GM04503 (cell line): ENCODE measurements at places on chromosomes 1 and 21.

DNA sequence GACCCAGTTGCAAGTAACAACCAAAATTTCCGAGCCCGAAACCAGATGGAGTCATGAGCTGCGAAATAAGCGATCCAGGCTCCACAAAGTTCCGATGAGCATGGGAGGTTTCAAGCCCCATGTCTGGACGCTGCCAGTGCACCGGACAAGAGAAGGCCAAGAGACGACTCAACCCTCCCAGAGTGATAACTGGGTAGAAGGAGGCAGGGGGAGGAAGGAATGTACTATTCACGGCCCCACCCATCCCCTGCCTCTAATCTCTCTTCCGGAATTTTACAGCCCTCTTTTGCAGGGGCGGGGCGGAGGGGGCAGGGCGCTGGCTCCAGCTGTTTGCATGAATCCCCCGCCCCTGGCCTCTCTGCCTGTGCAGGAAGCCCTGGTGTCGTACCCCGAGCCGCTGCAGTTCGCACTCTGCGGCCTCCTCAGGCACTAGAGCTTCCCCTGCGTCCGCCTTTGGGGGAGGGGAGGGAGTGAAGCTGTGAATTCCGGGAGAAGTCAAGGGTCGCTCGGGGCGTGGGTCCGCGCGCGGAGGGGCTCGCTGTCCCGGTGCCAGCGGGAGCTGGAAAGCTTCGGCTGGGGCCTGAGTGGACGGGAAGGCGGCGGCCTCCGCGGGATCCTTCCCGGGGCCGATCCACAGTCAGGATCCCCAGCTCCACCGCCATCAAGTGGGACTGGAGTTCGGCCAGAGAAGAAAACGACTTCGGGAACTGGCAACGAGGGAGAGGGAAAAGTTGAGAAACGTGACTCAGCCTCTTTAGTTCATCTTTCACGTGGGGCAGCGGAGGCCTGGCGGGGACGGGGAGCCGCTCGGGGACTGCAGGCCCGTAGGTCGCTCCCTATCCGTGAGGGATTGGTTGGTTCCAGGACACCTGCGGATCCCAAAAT lies 6.3 kb upstream of the PTP4A2 start:
- peak; percentile 69 for DNase-seq

DNA sequence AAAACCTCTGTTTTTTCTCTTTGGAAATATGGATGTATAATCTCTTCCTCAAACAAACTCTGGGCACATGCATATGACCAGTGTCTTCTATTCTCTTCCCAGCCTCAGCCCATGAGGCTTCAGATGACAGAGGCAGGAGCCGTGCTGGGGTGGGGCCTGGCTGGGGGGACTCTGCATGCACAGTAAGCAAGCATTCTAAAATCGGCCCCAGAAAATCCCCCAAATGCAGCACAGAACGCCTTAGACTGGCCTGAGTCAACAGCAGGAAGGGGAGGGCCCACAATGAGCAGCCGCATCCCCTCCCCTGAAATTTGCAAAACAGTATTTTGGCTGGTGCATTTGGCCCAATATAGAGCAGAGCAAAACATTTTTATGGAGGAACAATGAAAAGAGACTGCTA lies 47.8 kb downstream of the ITPKB start:
- no peak for DNase-seq

GRCh38 chr1:195336812-195337211 lies 1271.4 kb downstream of the KCNT2 start:
- DNase-seq: no peak

DNA sequence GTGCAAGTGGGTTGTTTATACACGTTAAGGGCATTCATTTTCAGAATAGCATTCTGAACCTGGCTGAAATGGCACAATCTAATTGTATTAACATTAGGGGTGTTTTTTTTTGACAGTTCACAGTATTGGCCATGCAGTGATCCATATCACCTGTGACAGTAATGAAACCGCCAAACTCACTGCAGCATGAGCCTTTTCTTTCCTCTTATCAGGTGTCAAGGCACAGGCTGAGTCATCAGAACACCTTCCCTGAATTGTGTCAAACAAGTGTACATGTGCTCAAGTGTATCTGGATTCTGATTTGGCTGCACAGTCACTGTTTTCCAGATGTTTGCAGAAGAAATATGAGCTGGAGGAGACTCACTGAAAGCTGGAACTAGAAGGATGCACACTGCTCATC lies 47.7 kb upstream of the C8B start:
- DNase-seq: no peak

GRCh38 chr1:185137896-185138545 lies 18.7 kb downstream of the TRMT1L start:
- no peak for DNase-seq

- DNase-seq: no peak
Observed at GRCh38 chr1:53122201-53122885, 20.1 kb downstream of the SLC1A7 start.

- no peak for DNase-seq
Observed at GRCh38 chr21:33754481-33754880, 112.2 kb downstream of the ITSN1 start.

DNA sequence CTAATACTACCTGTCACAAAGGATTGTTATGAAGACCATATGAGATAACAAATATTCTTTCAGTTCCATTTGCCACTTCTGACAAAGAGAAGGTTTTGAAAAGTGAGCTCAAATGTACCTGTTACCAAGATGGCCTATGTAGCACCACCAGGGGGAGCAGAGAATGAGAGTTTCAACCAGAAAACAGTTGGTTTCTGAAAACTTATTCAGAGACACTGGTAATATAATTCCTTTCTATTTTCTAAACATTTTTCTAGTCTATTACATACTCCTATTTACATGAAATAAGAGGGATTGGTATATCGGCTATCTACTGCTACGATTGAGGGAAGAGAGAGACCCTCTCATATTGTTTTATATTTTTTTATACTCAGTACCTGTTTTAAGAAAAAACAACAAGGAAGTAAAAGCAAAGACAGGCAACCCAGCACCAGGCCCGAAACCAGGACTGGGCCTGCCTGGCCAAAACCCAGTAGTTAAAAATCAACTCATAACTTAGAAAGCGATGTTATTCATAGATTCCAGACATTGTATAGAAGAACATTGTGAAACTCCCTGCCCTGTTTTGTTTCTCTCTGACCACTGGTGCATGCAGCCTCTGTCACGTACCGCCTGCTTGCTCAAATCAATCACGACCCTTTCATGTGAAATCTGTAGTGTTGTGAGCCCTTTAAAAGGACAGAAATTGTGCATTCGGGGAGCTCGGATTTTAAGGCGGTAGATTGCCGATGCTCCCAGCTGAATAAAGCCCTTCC lies 48.3 kb downstream of the IL23R start:
- no peak for DNase-seq

DNA sequence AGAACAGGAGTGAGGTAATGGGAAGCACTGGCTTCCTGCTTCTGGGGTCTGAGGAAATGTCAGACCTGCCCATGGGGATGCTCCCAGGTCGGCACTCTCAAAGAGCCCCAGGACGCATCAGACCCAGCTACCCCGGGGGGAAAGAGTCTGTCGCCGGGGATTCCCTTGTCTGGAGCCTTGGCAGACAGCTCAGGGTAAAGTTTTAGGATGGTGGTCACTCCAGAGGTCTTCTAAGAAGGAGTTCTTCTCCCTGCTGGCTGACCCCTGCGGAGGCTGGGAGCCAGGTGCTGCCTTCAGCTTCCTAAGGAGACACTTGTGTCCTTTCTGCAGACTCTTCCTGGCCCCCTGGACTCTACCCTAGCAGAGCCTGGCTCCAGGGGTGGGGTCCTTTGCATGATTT lies 61.9 kb upstream of the PSEN2 start:
- no peak for DNase-seq

DNA sequence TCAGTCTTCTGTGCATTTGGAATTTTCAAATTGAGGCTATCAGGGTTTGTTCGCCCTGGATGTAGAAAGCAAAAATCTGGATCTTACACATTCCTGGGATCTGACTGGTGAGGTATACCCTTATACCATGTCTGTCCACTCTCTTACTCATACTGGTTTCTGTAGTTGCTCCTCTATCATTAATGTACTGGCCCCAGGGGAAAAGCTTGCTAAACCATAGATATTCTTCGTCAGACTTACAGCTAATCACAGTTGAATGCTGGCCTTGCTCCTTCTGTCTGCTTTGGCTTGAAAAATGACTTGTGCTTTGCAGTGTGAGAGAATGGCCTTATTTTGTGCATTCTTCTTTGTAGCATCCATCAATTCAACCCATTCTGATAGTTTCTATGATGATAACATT lies 30.5 kb downstream of the TBCE start:
- peak; percentile 95 for DNase-seq

- DNase-seq: no peak
Observed at GRCh38 chr1:167856711-167857418, 57.1 kb downstream of the ADCY10 start.

- no peak for DNase-seq
Observed at GRCh38 chr1:225480825-225481434, 53.1 kb upstream of the LBR start.

DNA sequence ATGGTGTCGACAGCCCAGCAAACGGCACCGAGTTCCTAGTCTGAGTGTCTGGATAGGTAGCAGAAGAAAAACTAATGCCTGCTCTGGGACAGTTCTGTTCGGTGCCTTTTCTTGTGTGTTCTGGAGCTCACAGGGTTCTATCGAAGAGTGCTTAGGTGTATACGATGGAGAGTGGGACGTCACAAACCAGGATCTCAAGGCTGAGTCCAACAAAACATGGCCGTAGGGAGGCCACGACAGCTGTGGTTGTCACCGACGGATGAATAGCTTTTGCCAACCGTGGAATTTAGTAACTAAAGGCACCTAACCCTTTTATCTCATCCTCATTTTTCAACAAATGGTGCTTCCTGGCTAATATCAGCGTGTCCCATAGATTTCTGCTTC lies 635 bp upstream of the SYNJ1 start:
- DNase-seq: no peak

DNA sequence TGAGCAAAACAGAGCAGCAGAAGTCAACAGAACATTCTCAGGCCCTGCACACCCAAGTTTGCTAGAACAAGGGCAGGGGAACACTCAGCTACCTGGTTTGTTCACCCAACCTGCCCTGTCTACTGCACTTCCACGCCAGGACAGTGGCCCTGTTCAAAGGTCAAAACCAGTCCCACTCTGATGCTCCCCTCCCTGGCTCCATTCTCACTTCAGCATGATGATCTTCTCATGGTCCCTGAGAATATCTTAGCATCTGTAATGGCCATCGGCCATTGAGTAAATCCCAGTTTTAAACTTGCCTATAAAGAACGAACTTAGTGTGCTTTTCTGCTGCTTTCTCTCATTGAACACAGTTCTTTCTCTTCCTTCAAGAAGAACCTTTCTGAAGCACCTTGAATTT lies 293.6 kb downstream of the SMYD3 start:
- DNase-seq: no peak

DNA sequence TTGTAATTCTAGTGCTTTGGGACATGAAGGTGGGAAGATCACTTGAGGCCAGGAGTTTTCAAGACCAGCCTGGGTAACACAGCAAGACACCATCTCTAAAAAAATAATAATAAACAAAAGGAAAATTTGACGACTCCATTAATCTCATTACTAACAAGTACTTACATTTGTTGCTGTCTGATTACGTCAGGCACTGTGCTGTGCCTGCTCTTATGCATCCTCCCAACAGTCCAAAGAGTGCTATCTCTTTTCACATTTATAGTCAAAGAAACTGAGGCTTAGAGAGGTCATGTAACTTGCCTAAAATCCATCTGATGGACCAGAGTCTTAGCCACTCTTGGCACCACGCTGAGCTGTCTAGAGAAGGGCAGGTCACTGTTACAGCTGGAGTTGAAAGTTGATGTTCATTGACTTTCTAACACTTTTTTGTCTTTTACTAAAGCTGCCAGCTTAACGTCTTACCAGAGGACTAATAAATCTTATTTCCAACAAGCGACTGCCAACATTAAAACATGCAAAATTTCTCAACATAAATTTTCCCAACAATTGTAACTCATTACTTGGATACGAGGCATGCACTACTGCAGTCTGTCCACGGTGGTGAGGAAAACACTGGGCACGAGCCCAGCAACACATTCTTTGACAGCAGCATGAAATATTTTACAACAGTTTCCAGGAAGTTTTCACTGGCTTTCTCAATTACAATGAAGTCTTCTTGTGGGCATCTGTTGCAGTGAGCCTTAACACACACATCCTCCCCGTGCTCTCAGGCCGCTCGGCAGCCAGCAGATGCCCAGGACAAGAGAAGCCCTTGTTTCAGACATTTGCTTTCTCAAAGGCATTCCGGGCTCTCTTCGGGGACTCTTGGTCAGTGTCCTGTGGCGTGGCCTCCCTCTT lies 262.9 kb upstream of the PROX1 start:
- peak; percentile 13 for DNase-seq

GRCh38 chr1:101843160-101843559 lies 153.6 kb downstream of the OLFM3 start:
- DNase-seq: no peak

DNA sequence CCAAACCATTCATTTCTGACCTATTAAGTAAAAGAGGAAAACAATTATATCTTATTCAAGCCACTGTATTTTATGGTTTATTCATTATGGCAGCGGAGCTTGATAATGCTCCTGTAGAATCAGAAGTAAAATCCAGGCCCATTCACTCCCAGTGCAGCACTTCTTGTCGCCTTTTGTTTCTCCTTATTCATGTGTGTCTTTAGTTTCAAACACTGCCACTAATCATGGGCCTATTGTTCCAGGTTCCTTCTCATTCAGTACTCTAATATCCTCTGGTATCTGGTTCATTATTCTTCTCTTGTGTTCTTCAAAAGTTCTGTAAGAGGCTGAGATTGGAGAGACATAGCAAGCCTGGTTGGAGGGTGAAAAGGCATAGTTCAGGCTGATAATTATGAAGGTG lies 218.3 kb downstream of the LRRIQ3 start:
- no peak for DNase-seq

DNA sequence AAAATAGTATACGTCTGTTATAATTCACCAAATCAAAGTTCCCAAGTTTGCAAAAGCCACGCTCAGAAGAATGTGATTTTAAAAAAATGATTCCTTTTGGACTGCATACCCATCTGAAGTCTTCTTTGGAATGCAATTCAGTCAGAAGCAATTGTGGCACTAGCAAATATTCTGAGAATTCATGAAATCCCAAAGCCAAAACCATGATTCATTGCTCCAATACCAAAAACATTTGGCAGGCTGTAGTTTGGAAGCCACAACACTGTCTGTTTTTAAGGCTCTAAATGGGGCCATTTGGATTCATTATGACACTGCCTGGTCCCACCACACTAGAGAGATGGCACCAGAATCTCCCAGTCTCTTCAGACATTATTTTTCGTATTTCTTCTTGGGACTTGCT lies 21.8 kb upstream of the LRRC53 start:
- DNase-seq: peak; percentile 57

DNA sequence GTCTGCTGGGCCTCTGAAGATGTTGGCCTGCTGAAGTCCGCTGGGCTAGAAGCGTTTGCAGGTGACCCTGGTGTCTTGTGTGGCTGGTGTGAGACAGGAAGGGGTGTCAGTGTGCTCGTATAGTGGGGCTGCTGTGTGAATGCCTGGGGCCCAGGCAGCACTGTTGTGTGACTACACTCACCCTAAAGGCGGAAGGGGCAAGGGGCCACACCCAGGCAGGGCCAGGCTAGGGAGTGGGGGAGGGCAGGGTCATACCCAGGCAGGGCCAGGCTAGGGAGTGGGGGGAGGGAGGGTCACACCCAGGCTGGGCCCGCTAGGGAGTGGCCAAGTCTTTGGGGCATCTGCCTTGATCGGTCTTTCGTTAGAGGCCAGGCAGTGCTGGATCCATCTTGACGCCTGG lies 25.0 kb downstream of the PDXK start:
- no peak for DNase-seq
